ENCODE measurements at places on chromosomes 4 and X. TPM values are rescaled to one million over a fixed set of nuclear protein-coding genes. Genes with fewer than 3 reads are reported as not detected.

The PCYT1B gene
- total RNA-seq: 0.23 TPM

The CT45A3 gene
- total RNA-seq: not detected

GRCh38 chrX:133913658-133914388, 71.6 kb downstream of the GPC3 start:
- DNase-seq: no peak
- no peaks in the 10 kb centered on the region for H3K36me3 ChIP-seq
- no peak overlapping the region for H3K27ac ChIP-seq
- no peaks in the 10 kb centered on the region for H3K4me1 ChIP-seq
- no peak overlapping the region for H3K4me3 ChIP-seq
- H3K27me3 ChIP-seq: no peaks in the 10 kb centered on the region

DNA sequence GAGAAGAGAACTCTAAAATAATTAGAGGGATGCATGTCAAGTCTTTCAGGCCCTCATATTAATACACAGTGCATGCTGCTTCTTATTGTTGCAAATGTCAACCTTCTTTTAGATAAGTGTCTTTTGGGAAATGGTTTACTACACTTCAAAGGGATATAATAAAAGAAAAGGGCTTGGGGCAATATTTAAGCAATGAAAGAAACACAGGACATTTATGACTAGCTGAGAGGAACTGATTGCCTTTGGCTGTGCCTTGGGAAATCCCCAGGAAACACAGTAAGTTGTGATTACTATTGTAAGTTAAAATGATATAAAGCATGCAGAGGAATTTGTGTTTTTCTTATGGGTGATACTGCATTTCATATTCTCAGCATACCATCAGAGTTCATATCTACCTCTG, 1036.2 kb upstream of the GRID2 start:
- no peak overlapping the region for H3K27ac ChIP-seq
- H3K36me3 ChIP-seq: no peaks in the 10 kb centered on the region
- DNase-seq: no peak
- no peak overlapping the region for H3K4me3 ChIP-seq
- H3K4me1 ChIP-seq: no peaks in the 10 kb centered on the region

The SSX2 gene
- not detected for total RNA-seq

- H3K4me1 ChIP-seq: peaks cover 16% of the 10 kb centered on the region
- H3K4me3 ChIP-seq: no peak overlapping the region
- no peak for DNase-seq
- no peaks in the 10 kb centered on the region for H3K27me3 ChIP-seq
- H3K27ac ChIP-seq: no peak overlapping the region
These were observed 175.9 kb downstream of the AFAP1 start for GRCh38 chr4:7763788-7764187.

DNA sequence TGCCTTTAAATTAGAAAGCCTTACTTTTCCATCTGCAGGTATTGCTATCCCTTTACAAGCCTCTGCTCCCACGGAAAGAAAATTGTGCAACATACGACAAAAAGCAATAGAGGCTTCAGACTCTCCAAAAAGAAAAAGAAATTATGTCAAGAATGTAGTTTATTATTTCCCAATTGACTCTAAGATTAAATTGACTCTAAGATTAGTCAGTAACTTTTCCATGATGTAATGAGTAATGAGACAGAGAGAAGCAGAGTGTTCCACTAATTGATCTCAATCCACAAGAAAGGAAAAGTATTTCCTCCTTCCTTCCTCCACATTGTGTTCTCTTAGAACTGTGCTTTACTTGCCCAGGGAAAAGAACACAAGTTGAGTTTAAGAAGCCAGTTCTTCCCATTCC, 345.7 kb upstream of the HS3ST1 start:
- H3K36me3 ChIP-seq: no peaks in the 10 kb centered on the region
- H3K4me3 ChIP-seq: no peak overlapping the region
- no peak overlapping the region for H3K27ac ChIP-seq
- H3K27me3 ChIP-seq: no peaks in the 10 kb centered on the region
- no peaks in the 10 kb centered on the region for H3K4me1 ChIP-seq
- no peak for DNase-seq

GRCh38 chr4:39648827-39649558, 10.3 kb upstream of the SMIM14 start:
- H3K36me3 ChIP-seq: no peaks in the 10 kb centered on the region
- H3K4me3 ChIP-seq: no peak overlapping the region
- H3K27me3 ChIP-seq: peaks cover 2% of the 10 kb centered on the region
- DNase-seq: no peak

The ENPEP gene
- total RNA-seq: 0.54 TPM
